CD4-positive, alpha-beta T cell treated with Interleukin-2 at 100 ng/mL for 4 hours (primary cell): ENCODE measurements at places on chromosomes 3 and 15.
A peak's percentile ranks its signal among the peaks of the same experiment; 100 is the strongest.

DNA sequence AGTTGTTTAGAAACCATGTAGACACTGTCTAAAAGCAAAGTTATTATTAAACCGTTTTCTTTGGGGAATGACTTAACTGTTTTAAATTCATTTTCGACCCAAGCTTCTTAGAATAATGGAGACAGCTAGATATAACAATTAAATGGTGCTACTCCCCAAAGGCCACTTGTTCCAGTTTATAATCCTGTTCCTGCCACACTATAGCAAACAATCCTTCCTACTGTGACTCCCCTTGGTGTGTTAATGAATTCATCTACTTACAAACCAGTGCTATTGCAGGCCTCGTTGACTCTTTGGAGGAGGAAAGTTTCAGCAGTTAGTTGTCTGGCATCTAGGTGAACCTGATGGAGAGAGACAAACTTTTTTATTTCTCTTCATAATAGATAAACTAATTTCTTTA, 25.2 kb upstream of the CLSTN2 start:
- DNase-seq: no peak

GRCh38 chr15:38148471-38148870, 104.2 kb upstream of the SPRED1 start:
- DNase-seq: no peak

GRCh38 chr3:41029356-41029755, 169.9 kb upstream of the CTNNB1 start:
- no peak for DNase-seq

GRCh38 chr3:128307781-128308469, 154.6 kb downstream of the EEFSEC start:
- no peak for DNase-seq

- DNase-seq: no peak
These were observed 66.2 kb upstream of the TPM1 start for GRCh38 chr15:62976301-62976881.

DNA sequence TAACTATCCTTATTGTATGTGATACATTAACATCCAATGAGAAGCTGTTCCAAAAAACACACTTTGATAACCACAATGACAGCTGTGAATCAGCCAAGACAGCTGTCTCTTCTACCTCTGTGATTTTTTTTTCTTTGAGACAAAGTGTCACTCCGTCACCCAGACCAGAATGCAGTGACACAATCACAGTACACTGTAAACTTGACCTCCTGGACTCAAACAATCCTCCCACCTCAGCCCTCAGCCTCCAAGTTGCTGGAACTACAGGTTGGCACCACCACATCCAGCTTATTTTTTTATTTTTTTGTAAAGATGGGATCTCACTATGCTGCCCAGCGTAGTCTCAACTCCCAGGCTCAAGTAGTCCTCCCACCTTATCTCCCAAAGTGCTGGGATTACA, 73.5 kb upstream of the TMCO5A start:
- DNase-seq: no peak

GRCh38 chr3:183306798-183307671, 54.0 kb downstream of the B3GNT5 start:
- DNase-seq: peak; percentile 27

GRCh38 chr15:64701482-64702184, 73.8 kb downstream of the RBPMS2 start:
- no peak for DNase-seq

DNA sequence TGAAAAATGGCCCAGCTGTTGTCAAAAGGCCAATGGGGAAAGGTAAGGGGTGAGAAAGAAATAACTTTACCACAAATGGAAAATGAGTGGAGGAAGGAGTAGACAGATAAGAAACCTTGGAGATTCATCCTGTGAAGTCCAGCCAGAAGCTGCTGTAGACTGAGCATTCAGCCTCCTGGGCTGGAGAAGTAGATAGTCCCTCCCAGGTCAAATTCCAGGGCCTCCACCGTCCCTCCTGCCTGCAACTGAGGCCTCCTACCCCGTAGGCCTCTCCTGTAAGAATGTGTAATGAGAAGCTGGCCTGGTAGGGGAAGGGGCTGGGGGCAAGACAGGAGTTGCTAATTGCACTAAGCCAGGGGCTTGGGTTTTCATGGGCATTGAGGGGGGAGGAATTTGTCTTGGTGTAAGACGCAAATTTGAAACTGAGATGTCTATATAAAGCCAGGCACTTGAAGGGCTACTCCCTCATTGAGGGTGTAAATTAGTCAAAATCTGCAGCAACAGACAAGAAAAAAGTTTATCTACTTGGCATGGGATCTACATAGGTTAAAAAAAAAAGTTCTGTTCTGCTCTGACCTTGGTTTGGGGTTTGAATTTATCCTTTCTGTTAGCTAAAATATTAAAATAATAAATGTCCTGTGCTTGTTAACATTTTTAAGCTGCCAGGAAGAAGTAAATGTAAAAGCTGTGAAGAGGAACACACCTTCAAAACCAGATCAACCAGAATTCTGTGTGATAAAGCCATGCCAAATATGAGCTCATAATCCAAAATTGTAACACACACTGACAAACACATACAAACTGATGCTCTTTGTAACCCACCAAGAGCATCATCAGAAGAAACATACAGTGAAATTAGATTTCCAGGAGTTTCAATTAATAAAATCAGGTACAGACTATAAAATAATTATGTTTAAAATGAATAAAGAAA, 1.7 kb upstream of the RBP2 start:
- DNase-seq: no peak

- DNase-seq: no peak
These were observed 241.9 kb upstream of the ST8SIA2 start for GRCh38 chr15:92151741-92152140.

GRCh38 chr15:58934114-58934447, 602 bp upstream of the SLTM start:
- no peak for DNase-seq

- DNase-seq: no peak
These were observed 23.0 kb upstream of the BFSP2 start for GRCh38 chr3:133376810-133377209.

- no peak for DNase-seq
These were observed 429.4 kb downstream of the EDEM1 start for GRCh38 chr3:5616873-5617272.

DNA sequence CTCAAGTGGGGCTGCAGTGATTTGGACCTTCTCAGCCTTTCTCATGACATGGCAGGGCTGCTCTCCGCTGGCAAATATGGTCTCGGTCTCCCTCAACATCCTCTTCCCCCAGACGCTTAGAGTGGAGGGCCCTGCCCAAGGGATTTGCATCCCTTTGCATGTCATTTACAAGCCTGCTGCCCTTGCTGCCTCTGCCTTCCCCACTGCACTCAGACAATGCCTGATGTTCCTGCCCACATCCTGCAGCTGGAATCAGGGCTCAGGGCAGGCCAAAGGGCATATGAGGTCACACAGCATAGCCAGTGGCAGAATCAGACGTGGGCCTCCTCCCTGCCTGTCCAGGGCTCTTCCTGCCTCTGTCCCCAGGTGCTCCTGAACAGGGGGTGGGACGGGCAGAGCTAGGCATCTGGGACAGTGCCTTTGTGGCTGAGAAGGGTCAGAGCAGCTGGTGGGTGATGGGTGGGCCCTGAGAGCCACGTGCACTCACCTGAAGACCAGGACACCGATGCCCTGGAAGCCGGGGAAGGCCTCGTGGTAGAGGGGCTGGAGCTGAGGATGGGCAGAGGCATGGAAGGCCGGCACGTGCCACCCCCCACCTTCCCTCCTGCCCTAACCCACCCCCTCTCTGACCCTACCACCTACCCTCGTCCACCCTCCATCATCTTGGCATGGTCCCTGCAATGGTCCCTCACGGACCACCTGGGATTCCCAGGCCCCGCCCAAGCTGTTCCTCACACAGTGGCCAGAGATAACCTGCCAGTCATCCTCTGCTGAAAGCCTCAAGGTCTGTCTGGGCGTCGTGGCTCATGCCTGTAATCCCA, 27.4 kb upstream of the GOLGA6C start:
- DNase-seq: no peak

DNA sequence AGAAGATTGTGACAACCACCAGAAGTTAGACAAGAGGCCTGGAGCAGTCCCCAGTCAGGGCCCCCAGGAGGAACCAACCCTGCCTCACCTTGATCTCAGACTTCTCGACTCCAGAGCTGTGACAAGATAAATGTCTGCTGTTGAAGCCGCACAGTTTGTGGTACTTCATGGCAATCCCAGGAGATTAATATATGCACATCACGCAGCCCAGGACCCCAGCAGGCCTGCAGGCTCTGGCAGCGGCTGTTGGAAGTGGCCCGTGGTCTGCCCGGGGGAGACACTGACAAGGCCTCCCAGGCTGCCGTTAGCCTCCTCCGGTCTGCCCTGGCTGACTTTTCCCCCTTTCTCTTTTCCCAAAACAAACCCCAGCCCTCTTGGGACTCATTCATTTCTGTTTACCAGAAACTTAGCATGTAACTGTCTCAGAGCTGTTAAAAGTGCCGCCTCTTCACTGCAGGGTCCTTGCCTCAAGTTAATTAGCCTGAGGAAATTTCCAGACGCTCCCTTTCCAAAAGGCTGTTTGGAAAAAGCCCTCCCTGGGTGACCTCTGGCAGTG, 183.5 kb upstream of the LYSMD4 start:
- no peak for DNase-seq

DNA sequence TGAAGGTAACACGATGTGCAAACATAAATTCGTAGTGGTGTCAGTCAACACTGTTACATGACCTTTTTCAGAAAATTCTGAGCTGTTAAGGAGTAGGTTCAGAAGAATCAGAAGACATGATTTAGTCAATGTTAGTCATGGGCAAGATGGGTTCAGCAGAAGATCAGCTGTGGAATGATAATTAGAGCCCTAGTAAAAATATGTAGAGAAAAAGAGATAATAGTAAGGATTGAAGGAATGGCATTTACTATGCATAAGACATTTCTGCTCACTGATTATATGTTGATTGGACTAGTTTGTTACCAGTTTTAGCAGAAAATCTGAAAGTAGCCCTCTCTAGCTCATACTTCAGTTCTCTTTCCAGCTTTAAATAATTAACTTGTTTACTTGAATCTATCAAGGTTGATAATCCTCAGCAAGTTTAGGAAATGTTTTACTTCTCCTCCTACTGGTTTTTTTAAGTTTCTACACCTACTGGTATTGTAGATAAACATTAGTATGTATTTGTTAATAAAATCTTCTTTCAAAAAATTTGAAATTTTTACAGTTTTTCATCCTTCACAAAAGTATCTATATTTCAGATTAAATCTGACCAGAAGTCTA, 98.6 kb downstream of the ALCAM start:
- DNase-seq: no peak

GRCh38 chr3:72269475-72269874, 484.5 kb upstream of the PROK2 start:
- no peak for DNase-seq

GRCh38 chr3:5650303-5650702, 462.8 kb downstream of the EDEM1 start:
- DNase-seq: no peak

- DNase-seq: no peak
These were observed 256.2 kb downstream of the RORA start for GRCh38 chr15:60972866-60973265.

DNA sequence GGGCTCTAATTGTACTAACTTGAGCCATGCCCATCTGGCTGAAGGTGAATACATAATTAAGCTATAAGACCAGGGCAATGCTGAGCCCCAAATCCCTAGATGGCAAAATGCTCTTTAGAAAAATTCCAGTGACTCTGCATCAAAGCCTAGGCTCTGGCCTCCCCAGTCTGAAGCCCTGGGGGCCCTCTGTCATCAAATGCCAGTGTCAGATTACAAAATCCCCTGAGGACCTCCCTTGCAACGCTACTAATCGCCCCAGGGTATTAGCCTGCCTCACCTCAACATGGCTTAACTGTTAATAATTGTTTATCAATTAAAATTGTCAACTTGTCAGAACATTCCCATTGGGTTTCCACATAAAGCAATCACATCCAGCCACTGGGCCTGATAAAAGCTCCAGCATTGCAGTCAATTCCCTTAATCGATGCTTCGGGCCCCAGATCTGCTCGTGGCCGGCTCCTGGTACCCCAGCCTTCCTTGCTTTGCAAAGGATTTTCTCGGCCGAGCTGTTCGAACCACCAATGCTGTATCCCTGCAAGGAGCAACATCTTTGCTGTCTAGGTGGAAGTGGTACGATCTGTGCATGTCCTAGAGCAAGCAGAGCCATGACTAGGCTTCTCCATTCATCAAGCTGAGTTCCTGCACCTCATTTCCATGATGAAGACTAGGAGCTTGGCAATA, 151.7 kb downstream of the MEGF11 start:
- DNase-seq: no peak

GRCh38 chr3:191963182-191963581, 502.2 kb downstream of the PYDC2 start:
- no peak for DNase-seq

DNA sequence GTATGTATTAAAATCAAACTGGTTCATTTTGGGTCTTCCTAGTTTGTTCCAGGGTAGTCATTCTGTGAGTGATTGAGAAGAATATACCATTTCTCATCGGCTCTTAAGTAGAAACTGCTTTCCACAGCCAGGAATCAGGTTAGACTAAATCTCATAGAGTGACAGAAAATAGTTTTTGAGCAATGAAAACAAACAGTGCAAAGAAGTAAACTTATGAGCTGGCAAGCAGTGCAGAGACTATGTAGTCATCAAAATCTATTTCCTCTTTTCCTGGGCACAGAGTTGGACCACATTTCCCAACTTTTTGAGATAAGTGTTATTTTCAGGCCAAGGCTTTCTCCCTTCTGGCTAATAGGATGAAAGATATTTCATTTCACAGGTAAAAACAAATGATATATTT, 66.5 kb downstream of the UBE3A start:
- no peak for DNase-seq

DNA sequence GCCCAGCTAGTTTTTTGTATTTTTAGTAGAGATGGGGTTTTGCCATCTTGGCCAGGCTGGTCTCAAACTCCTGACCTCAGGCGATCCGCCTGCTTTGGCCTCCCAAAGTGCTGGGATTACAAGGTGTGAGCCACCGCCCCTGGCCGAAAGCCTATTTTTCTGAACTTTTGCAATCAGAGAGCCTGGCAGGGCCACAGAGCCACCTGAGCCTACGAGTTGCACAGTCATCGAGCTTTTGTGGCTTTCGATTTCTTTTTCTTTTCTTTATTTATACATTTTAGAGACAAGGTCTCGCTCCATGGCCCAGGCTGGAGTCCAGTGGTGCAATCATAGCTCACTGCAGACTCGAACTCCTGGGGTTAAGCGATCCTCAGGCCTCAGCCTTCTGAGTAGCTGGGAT, 140.4 kb downstream of the NSMCE3 start:
- DNase-seq: no peak

DNA sequence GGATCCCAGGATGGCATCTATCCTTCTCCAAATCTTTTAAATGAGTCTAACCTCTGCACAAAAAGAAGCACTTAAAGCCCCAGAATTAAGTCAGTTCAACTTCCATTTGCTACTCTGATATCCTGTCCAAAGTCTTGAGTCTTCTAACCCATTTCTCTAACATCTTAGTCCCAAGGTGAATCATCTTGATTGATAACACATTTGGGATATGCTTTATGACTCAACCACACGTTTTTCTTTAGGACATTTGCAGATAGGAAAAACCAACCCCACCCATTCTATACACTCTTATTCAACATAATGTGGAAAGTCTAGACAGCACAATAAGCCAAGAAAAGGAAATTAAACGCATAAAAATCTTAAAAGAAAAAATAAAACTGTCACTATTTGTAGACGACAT, 18.8 kb upstream of the TEX9 start:
- DNase-seq: no peak
